ENCODE measurements at places on chromosomes 2 and 18.

GRCh38 chr2:177275743-177276055 is 11.2 kb upstream of the NFE2L2 start:
- DNase-seq = no peak

GRCh38 chr2:150729495-150729955 is 242.1 kb upstream of the RND3 start:
- no peak for DNase-seq

DNA sequence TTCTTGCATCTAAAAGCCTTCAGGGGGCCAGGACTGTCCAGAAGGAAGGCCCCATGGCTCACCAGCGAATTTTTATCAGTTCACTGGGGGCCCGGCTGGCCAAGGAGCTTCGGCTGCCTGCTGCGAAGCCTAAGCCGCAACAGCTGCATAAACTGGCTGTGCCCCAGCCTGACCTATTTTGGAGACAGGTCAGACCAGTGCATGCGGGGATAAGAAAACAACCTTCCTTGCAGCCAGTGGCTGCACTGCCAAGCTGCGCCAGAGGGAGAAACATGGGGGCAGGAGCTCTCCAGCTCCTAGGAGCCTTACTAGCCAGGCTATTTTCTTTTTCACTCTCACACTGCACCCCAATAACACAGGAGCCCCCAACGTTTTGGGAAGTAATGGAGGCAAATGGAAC is 15.2 kb downstream of the PAX3 start:
- DNase-seq = peak; percentile 85

DNA sequence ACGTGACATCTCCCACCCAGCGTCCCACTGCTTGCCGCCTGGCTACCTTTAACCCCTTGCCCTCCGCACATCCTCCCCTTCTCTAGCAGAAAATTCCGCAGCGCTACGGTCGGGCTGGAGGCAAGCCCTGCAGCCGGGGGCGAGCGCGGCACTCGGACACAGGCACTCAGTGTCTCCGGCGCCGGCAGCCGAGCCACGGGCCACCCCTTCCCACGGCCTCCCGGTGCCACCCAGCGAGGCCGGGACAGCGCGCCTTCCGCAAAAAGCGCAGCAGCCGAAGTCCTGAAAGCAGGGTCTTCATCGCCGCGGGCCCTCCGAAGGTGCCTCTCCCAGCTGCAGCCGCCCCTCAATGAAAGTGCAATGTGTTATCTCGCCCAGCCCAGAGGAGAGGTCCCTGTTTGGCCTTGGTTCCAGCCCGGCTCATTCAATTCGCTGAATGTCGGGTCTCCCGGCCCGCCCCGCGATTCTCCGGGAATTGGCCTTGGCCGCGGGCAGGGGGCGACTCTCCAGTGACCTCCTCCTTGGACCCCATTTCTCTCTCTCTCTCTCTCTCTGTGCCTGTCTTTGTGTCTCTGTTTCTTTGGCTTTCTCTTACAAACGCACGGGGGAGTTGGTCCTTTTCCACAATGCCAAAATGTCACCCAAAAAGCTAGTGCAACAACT is 1.1 kb downstream of the DLGAP1 start:
- DNase-seq = peak; percentile 75

- DNase-seq = no peak
These were observed 14.4 kb downstream of the GPR55 start for GRCh38 chr2:230910546-230911177.

DNA sequence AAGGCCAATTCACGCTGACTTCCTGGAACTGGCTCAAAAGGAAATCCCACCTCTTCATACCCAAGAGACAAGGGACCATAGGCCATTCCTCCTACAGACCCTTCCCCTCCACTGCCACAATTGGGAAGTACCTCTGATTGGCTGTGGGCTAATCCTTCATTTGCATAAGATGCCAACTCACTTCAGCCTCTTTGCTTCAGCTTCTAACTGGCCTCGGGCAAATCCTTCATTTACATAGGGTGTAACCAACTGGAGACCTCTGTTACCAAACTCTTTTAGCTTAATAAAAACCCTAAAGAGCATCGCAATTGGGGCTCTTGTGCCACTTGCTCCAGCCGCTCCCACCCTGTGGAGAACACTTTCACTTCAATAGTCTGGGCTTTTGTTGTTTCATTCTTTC is 38.2 kb downstream of the MC2R start:
- peak; percentile 62 for DNase-seq

- no peak for DNase-seq
These were observed 20.1 kb upstream of the PPP3R1 start for GRCh38 chr2:68272246-68272994.

- DNase-seq = peak; percentile 32
These were observed 325.5 kb upstream of the HS6ST1 start for GRCh38 chr2:128644156-128644555.

GRCh38 chr2:120470041-120470965 is 124.4 kb downstream of the INHBB start:
- DNase-seq = peak; percentile 35

GRCh38 chr2:85990084-85990483 is 101.3 kb upstream of the ST3GAL5 start:
- no peak for DNase-seq

GRCh38 chr2:10256515-10257031 is 46.1 kb upstream of the HPCAL1 start:
- DNase-seq = no peak

DNA sequence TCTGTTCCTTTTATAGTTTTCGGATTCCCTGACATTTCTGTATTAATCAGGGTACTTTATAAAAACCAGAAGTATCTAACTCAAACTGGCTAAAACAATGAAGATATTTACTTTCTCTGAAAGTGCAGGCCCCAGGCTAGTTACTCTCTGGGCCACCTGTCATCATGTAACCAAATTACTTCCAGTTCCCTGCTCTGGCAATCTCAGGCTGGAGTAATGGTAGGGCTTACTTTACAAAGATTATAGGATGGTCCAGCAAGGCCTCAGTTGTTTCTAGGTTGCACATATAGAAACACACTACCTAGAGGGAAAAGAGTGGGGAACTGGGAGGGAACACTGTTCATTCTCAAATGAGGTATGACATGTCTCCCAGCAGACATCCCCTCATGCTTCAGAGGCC is 74.8 kb downstream of the CHST9 start:
- no peak for DNase-seq

DNA sequence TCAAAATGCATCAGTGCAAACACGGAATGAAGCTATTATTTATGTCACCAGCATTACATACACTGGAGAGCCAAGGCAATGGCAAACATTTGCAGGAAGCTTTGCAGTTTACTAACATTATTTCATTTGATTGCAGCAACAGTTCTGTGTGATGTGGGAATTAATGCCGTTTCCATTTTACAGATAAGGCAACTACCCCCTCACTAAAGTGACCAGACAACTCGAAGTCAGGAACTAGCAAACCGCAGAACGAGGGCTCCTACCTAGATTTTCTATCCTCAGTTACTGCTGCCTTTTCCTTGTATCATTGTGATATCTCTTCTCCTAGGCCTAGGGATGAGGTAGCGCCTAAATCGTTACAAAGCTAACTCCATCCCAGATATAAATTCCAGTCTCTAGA is 85.5 kb downstream of the COLEC12 start:
- no peak for DNase-seq

- no peak for DNase-seq
These were observed 45.2 kb downstream of the FAM117B start for GRCh38 chr2:202679980-202680379.

GRCh38 chr2:5589183-5589582 is 103.0 kb upstream of the SOX11 start:
- DNase-seq = peak; percentile 18

DNA sequence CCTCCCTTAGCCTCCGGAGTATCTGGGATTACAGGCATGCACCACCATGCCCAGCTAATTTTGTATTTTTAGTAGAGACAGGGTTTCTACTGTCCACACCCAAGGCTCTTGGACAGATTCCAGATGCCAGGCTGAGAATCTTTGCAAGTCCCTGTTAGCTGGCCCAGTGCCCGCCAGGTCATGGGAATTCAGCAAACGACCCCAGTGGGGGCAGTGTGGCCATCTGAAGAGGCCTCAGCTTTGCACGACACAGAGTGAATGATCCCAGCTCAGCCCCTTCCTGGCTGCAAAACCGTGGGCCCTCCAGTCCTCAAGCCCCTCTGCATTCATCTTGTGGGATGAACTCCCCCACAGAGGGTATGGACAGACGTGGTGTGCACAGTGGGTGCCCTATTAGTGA is 179.5 kb upstream of the ID2 start:
- no peak for DNase-seq

DNA sequence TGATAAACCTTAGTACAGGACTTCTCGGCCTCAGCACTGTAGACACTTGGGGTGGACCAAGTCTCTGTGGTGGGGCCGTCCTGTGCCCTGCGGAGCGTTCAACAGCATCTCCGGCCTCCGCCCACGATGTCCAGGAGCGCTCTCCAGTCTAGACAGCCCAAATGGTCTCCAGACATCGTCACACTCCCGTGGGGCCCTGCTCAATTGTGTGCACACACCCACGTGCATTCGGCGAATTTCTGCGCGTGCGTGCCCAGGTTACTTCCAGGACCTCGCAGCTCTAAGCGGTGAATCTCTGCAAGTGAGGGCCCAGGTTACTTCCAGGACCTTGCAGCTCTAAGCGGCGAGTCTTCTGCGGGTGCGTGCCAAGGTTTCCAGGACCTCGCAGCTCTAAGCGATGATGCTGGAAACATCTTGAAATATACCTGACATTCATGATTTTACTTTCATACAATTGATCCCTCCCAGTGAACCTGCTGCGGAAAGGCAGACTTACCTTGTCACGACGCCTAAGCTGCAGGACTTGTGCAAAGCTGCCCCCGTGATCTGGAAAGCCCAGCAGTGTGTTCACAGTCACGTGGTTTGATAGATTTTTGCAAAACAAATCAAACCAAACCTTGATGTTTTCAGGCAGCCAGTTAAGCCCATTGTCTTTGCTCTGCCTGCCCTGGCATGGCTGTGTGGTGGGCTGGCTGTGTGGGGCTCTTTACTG is 16.1 kb upstream of the OTOS start:
- DNase-seq = no peak

DNA sequence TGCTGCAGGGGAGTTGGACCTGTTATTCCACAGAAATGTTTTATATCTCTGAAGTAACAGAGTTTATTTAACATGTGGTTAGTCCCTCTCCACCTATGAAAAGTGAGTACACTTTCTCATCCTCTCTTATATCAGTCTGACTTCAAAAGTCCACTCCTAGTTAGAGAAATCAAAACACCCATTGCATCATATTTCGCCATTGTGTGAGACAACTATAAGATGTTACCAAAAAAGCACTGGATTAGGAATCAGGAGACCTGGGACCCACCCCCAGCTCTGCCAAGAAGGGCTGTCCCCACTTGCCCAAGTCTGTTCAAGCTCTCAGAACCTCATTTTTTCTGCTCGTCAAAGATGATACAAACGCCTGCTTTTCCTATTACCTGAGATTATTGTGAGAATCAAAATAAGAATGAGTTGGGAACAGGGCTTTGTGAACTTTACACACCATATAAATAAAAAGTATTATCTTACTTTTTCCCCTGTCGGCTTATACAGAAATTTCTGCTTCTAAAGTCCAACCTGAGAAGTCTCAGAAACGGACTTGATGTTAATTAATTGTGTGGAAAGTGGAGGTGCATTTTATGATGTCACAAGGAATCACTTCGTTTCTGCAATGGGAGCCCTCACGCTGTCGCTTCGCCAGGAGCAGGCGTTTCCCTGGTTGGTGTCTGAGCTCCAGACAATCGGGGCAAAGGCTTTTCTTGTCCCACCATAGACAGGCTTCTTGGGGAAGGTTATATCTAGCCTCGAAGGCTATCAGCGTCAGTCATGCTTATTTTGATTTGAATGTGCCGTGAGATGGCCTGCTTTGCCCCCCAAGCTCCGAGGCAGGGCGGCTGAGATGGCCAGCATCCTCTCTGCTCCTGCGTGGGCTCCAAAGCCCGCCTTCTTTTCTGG is 89.6 kb upstream of the ZNF516 start:
- no peak for DNase-seq

GRCh38 chr2:182038576-182038975 is 52.9 kb downstream of the PPP1R1C start:
- no peak for DNase-seq

DNA sequence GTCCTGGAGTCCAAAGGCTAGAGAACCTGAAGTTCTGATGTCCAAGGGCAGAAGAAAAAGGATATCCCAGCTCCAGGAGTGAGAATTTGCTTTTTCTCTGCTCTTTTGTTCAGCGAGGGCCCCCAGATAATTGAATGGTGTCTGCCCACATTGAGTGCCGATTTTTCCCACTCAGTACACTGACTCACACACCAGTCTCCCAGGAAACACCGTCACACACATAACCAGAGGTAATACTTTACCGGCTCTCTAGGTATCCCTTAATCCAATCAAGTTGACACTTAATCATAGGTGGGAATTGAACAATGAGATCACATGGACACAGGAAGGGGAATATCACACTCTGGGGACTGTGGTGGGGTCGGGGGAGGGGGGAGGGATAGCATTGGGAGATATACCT is 161.5 kb downstream of the WDR7 start:
- no peak for DNase-seq

- no peak for DNase-seq
These were observed 266.6 kb downstream of the SRBD1 start for GRCh38 chr2:45344502-45344901.

- no peak for DNase-seq
These were observed 2185.6 kb upstream of the CELF4 start for GRCh38 chr18:39751161-39751560.

DNA sequence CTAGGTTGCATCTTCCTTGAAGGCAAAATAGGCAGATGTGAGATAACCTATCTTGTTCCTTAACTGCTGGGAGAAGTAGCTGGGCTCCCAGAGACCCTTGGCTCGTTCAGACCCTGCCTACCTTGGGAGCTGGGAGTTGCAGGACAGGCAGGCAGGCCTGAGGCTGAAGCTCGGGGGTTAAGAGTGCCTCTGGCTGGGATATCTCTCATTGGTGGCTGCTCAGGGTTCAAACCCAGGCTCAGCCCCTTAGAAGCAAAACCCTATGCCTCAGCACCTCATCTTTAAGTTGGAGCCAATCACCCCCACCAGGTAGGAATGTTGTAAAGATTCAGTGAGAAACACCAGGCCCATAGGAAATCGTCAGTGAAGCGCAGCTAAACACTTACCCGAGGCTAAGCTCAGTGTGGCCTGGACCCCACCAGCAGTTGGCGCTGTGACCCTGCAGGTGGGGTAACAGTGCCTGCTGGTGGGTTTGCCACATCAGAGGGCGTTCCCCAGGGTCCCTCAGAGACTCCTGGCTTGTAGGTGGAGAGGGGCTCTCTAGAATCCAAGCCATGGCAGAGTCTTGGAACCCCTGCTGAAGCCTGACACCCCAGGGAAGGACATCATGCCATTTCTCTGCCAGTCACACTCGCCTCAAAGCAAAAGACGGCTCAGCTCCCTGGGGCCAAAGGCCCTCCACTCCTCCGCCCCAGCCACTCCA is 54.6 kb upstream of the GPR17 start:
- DNase-seq = peak; percentile 92

GRCh38 chr2:221397187-221397586 is 174.9 kb downstream of the EPHA4 start:
- no peak for DNase-seq

- DNase-seq = no peak
These were observed 25.7 kb downstream of the C2orf49 start for GRCh38 chr2:105362862-105363591.

DNA sequence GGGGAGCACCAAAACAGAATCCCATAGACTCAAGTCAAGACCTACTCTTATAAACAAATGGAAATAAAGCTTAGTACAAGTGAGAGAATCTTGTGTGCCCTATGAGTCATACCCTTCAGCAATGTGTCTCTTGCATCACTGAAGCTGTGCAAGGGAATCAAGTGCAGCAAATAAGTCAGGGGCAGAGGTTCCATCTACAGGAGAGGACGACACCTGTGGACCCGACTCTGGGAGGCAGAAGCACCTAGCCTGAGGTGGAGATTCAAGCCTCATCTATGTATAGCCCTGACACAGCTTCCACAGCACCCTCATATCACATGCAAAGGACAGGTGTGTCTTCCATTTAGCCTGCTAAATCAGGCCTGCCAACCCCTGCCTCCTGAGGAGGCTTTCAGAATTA is 298.2 kb downstream of the CNTNAP5 start:
- no peak for DNase-seq

Measured in ELF-1 (cell line).